Stimulated activated CD8-positive, alpha-beta memory T cell treated with anti-CD3 and anti-CD28 coated beads, Interleukin-4, amount 100 ng/mL, for 4 hours (primary cell): ENCODE measurements at places on chromosomes 6 and 20.

GRCh38 chr20:3828798-3829197 is 8.5 kb downstream of the AP5S1 start:
- no peak for DNase-seq

DNA sequence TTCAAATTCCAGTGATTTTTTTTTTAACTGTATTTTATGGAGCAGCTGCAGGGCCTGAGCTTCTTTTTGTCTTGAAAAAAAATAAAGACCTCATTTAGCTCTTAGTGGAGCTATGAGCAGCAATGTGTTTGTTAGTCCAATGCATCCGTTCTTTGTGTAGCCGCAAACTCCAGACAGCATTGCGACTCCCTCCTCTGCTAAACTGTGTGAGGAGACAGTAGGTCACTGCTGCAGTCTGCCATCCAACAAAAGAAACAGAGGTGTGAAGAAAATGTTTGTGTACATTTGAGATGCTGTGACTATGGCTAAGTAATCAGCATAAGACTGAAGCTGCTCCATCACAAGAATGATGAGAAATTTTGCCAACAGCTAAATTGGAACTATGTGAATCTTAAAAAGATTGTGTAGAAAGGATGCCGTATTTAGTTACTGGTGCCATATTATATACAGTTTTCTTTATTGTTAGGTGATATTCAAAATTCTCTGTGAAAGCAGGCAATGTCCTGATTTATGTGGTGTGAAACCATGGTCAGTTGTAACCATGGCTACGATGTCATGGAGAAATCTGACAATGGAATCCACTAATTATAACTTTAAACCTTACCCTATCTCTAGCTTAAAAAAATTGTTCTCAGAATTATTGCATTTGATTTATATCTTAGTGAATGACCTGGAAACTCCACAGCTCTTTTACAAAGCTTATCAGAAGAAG is 428.8 kb upstream of the EPHA7 start:
- DNase-seq = no peak

DNA sequence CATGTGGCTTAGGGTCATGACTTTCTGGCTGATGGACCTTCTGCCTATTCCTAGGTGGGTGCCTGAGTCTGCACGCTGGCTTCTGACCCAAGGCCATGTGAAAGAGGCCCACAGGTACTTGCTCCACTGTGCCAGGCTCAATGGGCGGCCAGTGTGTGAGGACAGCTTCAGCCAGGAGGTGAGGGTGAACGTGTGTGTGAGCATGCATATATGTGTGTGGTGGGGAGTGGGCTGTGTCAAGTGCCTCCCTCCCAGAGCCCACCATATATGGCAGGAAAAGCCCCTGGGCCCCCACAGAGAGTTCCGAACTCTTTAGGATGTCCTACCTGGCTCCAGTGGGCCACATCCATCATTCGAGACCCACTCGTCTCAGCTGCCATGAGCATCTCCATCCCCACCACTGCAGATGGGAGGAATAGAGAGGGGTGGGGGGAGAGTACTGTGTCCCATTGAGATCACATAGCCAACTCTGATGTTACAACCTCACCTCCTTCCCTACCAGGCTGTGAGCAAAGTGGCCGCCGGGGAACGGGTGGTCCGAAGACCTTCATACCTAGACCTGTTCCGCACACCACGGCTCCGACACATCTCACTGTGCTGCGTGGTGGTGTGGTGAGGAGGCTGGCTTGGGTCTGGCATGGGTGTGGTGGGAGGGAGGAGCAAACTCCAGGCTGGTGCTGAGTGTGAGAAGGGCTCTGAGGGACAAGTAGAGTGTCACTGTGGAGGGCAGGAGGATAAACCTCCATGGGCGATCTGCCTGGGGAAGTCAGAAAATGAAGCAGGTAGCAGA is 3.2 kb downstream of the SLC22A7 start:
- no peak for DNase-seq

GRCh38 chr20:48139262-48140041 is 354.2 kb upstream of the SULF2 start:
- no peak for DNase-seq

GRCh38 chr6:139820210-139820609 is 445.8 kb upstream of the CITED2 start:
- no peak for DNase-seq

GRCh38 chr20:12077875-12078274 is 160.2 kb downstream of the BTBD3 start:
- no peak for DNase-seq

DNA sequence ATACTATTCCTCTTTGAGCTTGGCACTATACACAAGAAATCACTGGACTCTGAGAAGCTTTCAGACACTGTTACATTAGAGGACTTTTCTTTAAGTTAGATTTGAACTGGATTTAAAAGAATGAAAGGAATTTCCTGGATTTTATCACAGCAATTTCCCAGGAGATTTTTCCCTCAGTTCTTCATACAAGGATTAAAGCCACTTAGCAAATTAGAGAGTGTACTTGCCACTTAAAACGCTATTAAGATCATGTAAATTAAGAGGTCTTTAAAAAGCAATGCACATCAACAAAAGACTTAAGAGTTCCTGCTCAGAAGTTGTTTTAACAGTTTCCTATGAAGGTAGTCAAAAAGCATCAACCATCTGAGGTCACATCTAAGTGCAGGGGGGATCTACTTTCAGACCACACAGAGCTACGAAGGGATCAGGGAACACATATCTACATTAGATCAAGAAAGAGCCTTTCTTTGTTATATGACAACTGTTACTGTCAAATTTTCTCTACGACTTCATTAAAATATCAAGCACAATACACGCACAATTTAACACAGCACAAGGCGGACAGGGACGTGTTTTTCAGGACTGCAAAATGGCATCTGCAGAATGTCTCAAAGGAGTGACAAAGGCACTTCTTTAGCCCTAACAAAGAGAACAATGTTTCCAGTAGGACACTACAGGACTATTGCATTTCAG is 65.8 kb downstream of the EPB41L2 start:
- DNase-seq = no peak

DNA sequence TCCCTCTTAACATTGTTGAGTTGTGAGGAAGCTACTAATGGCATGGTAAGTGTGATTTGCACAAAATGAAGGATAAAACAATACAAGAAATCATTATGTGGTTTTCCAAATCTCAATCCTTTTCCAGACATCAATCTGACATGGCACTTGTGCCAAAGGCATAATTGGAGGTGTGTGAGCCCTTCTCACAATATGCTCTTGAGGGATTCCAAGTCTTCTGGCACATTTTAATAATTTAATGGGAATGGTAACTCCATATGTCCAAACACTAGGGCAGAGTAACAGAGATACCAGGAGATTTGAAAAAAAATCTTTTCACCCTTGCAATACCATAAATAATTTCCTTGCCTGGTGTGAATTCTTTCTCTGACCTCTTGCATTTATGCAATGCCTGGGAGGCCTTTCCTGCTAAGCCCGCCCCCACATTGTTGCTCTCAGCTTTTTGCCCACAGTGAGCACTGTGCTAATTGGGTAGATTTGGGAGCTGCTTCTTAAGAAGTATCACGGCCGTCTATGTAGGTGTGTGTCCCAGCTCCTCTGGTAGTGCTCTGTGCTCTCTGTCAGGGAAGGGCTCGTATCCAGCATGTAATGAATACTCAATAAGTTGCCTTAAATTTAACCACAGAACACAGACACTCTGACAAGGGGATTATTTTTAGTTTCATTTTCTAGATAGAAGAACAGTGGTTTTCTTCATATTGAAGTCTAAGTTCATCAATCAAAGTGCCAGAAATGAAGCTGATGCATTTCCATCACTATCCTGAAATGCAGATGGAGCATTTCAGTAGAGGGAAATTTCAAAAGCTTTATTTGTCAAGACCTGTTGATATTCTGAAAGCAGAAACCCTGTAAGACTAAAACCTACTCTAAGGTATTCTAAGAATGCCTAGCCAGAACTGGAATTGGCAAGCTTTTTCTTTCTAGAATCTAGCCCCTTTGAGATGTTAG is 54.4 kb upstream of the CEP85L start:
- no peak for DNase-seq

GRCh38 chr6:102026649-102027048 is 633.1 kb downstream of the GRIK2 start:
- DNase-seq = no peak

DNA sequence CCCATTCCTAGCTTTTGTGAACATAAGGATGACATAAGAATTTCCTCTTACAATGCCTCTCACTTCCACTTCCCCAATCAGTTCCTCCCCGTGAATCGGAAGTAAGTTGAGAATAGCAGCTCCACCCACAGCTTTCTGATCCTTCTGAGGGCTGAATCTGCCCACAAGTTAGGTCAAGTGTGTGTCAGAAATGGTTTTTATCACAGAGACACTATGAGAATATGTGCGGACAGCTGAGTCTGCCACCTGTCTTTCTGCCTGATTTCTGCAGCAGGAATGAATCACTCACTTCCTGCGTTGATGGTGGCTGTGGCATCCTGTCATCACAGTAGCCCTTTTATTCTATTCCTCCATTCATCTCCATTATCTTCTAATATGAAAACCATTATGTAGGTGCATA is 70.2 kb downstream of the RIN2 start:
- no peak for DNase-seq

- DNase-seq = no peak
These were observed 425 bp downstream of the HBS1L start for GRCh38 chr6:135054226-135054568.

GRCh38 chr6:11613858-11614257 is 76.3 kb downstream of the TMEM170B start:
- DNase-seq = no peak

DNA sequence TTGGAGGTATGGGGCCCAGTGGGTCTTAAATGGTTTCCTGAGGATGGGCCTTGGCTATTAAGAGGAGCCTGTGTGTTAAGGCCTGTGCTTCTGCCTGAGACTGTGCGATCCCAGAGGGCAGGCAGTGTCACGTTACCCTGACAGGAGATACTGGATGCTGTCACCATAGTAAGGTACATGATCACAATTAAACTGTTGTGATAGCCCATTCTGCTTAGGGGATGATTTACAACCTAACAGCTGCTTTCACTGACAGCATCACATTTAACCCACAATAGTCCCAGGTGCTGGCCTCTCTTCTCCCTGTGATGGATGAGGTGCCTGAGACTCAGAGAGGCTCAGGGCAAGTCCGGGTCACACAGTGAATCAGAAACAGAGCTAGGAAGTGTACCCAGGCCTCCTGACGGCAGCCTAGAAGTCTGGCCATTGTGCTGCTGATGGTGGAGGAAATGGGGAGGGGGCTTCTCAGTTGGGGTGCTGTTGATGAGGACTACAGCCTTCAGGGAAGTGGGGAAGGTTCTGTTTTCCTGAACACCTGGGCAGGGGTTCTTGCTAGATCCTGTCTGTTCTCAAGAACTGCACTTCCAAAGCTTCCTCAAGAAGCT is 97.3 kb downstream of the MDGA1 start:
- no peak for DNase-seq

DNA sequence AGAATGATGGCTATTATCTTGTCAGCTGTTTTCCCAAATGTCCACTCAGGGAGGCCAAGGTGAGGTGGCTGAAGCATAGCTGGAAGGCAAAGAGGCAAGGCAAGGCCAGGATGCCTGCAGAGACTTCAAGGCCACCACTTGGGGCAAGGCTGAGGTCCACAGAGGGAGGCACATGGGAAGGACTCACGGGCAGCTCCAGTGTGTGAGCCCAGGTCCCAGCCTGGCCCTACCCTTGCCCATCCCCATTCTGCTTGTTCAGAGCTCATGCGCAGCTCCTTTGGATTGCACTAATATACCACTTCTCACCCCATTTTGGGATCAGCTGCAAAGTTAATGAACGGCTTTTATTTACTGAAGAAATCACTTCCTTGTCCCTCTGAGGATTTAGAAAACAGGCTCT is 111.1 kb upstream of the KCNK16 start:
- DNase-seq = no peak

DNA sequence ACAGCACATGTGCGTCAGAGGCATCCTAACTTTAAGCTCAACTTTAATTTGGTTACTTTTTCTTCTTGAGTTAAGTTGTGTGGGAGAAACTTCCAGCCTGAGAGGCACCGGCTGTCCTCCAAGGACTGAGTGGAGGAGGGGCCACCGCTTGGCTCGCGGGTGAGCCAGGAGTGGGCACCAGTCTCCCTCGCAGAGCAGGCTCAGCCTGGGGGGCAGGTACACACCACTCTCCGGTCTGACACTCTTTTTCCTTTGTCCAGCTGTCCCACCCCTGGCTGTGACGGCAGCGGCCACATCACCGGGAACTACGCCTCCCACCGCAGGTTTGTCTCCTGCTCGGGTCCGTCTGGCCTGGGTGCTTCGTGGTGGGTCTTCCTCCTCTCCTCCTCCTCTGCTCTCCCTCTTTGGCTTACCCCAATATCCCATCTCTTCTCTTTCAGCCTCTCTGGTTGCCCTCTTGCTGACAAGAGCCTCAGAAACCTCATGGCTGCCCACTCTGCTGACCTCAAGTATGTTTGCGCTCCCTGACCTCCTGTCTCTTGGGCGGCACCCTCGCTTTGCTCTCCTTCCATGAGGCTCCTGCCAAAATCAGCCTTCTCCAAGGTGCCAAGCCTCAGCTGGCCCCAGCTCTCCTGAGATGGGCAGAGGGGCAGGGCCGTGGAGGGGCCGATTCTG is 32.6 kb upstream of the PCMTD2 start:
- DNase-seq = no peak

DNA sequence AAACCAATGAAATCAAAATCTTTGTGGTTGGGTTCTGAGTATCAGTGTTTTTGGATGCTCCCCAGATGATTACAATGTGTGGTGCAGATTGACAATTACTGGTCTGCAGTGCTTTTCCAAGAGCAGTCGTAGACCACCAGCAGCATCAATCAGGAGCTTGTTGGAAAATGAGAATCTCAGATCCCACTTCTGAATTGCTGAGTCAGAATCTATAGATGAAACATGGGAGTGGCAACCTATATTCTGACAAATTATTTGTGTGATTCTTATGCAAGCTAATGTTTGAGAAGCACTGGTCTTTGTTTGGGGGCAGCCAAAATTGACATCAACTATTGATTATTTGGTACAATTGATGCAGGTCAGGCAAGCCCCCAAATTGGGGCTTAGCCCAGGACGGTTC is 539.9 kb upstream of the BTBD3 start:
- DNase-seq = no peak

DNA sequence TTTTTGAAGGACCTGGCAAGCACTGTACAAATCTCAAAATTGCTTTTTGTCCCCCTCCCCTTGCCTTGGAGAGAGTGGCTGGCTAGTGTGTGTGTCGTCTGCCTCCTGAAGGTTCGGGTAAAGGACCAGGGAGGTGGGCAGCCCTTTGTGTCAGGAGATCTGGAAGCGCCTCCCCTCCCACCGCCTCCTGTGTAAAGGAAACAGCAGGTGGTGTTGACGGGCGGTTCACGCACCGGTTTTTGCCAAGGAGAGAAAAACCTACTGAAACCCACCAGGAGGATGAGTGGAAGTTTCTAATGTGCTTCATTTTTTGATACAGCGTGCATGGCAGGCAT is 1.2 kb downstream of the ENTPD6 start:
- no peak for DNase-seq

- no peak for DNase-seq
These were observed 223.2 kb upstream of the TSHZ2 start for GRCh38 chr20:52748990-52749389.

- DNase-seq = no peak
These were observed 19.7 kb upstream of the NRSN1 start for GRCh38 chr6:24106291-24106690.

DNA sequence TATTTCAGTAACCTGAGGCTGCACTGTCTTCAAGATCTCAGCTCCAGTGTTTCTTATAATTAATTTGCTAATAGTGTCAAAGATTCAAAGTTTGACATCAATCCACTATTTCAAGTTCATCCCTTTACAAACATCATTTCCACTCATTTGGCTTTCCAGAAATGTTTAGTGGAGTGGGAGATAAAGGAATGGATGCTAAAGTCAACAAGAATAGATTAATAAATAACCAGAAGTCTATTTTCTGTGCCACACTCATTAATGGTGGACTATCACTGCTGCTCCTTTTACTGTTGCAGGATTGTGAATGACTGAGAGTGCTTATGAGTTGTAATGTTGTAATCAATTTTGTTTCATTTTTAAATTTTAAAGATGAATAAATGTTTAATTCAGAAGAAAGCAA is 28.4 kb upstream of the EPM2A start:
- no peak for DNase-seq
